ENCODE measurements at places on chromosomes 1 and 21.

DNA sequence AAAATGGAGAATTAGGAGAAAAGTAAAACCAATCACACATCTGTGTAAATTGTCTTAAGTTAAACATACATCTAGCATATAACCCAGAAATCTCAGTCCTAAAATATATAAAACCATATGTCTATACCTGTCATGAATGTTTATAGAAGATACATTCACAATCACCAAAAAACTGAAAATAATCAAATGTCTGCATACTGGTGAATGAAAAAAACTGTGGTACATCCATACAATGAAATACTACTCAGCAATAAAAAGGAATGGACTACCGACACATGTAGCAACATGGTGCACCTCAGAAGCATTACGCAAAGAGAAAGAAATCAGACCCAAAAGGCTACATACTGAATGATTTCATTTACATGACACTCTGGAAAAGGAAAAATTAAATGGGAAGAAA is 47.7 kb upstream of the SEC16B start:
- no peak for DNase-seq

GRCh38 chr1:20356850-20357459 is 66.3 kb downstream of the VWA5B1 start:
- no peak for DNase-seq

GRCh38 chr21:31416465-31416864 is 72.4 kb upstream of the TIAM1 start:
- no peak for DNase-seq

DNA sequence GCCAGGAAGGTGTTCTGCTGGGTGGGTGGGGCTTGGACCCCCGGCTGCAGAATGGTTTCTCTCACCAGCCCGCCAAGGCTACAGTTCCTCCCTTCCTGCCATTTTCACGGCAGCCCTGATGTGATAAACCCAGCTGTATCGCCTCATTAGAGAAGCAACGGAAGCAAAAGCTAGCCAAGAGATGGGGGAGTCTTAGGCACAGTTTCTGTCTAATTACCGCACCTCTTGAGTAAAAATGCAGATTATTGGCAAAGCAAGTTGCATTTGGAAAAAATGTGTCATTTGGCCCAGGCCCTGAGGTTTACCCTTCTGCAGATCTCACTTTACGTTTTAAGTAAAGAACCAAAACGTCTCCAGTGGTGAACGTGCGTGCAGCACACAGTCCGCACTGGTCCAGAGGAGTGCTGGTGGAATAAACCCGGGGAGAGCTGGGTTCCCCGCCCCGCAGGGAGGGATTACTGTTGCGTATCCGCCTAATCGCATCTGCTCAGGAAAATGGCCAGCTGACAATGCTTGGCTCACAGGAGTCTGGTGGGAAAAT is 109.9 kb downstream of the GALNT2 start:
- no peak for DNase-seq

GRCh38 chr1:184051485-184052193 is at the start of gene TSEN15:
TSEN15 (plus strand) TSS chr1:184051730; CDS start chr1:184051756, 26 bp downstream.
- peak; percentile 40 for DNase-seq

- no peak for DNase-seq
Observed at GRCh38 chr1:199733125-199733524, 294.4 kb upstream of the NR5A2 start.

- no peak for DNase-seq
Observed at GRCh38 chr1:231236938-231237337, 4.1 kb upstream of the GNPAT start.

GRCh38 chr1:31666263-31666963 is 21.7 kb upstream of the PEF1 start:
- DNase-seq, result no peak

DNA sequence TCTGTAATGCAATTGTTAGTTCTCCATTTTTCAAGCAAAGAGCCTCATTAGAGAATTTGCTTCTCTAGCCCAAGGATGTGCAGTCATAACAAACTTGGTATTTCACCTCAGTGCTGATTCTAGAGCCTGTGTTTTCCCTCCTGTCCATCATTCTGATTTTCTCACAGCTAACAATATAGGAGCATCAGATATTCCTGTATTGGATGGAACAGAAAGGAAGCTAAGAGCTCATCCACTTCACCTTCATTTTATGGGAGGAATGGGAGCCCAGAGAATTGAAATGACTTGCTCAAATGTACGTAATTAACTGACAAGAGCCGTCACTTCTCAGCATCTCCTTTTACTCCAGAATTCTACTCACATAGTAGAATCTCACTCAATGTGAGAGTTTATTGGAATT is 96.6 kb downstream of the EDEM3 start:
- DNase-seq, result no peak

DNA sequence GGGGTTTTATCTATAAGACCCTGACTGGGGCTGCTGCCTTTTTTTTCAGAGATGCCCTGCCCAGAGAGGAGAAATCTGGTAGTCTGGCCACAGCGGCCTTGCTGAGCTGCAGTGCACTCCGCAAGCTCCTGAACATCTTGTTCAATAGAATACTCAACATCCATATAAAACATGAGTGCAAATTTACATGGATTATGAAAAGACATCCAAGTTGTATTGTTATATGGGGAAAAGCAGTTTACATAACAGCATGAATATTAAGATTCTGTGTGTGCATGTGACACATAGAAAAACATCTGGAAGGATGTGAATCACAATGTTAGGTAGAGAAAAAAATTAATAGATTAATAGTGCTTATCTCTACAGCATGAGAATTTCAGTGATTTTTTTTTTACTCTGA is 16.4 kb downstream of the COG2 start:
- DNase-seq, result no peak

DNA sequence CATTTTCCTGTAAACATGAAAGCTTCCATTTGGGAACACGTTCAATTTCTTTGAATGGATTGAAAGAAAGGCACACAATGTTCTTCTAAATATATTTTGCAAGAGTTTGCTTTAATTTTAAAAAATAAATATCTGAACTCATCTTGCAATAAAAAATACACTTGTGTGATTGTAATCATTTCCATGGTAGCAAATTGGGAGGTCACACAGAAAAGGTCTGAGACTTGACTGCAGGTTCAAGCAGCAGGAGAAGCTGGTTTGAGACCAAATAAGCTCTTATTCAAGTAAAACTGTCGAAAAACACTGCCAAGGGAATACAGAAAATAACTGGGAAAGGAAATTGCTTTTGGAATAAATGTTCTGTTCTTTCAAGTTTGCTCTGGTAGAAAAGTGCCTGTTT is 498.9 kb downstream of the ADGRL2 start:
- DNase-seq, result no peak

DNA sequence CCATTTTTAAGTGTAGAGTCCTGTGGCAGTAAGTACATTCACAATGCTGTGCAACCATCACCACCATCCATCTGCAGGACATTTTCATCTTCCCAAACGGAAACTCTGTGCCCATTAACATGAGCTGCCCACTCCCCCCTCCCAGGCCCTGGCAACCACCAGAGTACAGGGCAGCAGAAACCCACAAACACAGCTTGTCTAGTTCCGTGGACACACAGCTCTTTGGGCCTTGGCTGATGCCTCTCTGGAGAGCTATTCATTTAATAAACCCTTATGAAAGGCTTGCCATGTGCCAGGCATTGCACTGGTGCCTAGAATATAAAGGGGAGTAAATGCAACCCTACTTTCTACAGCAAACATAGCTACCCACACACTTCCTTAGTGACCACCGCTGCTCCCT is 28.0 kb downstream of the STUM start:
- DNase-seq, result no peak

DNA sequence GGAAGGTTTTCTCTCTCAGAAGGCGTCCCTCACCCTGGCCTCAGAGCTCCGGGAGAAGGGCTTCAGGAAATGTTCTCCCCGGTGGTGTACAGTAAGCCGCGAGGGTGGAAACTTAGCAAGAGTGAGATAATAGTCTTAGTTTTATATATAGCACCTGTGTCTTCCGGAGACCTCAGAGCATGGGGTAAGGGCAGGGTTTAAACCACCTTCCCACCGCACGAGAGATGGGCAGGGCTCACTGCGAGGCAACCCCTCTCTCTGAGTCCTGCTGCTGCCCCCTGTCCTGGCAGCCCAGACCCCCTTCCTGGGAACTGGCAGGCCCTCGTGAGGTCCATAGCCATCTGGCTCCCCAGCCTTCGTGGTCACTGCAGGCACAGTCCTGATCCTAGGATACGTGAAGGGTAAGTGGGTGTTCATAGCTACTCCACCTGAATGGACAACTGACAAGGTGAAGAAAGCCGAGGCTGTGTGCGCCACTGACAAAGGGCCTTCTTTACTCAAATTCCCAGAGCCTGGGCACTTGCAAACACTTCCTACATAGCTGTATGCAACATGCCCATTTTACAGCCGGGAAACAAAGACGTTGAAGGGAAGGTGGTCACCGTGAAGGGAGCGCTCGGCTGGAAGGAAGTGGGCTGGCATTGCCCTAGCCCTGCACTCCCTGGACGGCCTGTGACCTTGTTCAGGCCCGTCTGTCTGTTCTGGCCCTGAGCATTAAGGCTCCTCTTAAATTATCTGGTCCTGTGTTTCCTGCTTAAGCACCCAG is 26.9 kb downstream of the ITPKB start:
- DNase-seq, result no peak

- DNase-seq, result no peak
Observed at GRCh38 chr21:44487831-44488230, 32.5 kb downstream of the LRRC3 start.

GRCh38 chr1:33825506-33825905 is 38.4 kb upstream of the HMGB4 start:
- DNase-seq, result no peak
